ENCODE measurements at places on chromosomes 1 and 21. TPM values are rescaled to one million over a fixed set of nuclear protein-coding genes. Genes with fewer than 3 reads are reported as not detected.
A peak's percentile ranks its signal among the peaks of the same experiment; 100 is the strongest.

The OR14K1 gene
- not detected for total RNA-seq

The AQP10 gene
- total RNA-seq, result not detected

The LMX1A gene
- not detected for total RNA-seq

The RPF1 gene
- 13.7 TPM for total RNA-seq

The PADI4 gene
- total RNA-seq, result 1.1 TPM

The UTS2 gene
- not detected for total RNA-seq

The NHLH2 gene
- total RNA-seq, result not detected

The E2F2 gene
- 0.98 TPM for total RNA-seq

The BTBD19 gene
- total RNA-seq, result 4.3 TPM

GRCh38 chr1:42043182-42043581, 110.0 kb upstream of the GUCA2B start:
- H3K27ac ChIP-seq, result no peak overlapping the region
- H3K4me3 ChIP-seq, result no peak overlapping the region
- H3K4me1 ChIP-seq, result no peaks in the 10 kb centered on the region
- DNase-seq, result no peak

GRCh38 chr1:238648751-238649150, 737.6 kb upstream of the CHRM3 start:
- no peaks in the 10 kb centered on the region for H3K4me1 ChIP-seq
- H3K36me3 ChIP-seq, result no peaks in the 10 kb centered on the region
- H3K27ac ChIP-seq, result no peak overlapping the region
- H3K27me3 ChIP-seq, result no peaks in the 10 kb centered on the region

DNA sequence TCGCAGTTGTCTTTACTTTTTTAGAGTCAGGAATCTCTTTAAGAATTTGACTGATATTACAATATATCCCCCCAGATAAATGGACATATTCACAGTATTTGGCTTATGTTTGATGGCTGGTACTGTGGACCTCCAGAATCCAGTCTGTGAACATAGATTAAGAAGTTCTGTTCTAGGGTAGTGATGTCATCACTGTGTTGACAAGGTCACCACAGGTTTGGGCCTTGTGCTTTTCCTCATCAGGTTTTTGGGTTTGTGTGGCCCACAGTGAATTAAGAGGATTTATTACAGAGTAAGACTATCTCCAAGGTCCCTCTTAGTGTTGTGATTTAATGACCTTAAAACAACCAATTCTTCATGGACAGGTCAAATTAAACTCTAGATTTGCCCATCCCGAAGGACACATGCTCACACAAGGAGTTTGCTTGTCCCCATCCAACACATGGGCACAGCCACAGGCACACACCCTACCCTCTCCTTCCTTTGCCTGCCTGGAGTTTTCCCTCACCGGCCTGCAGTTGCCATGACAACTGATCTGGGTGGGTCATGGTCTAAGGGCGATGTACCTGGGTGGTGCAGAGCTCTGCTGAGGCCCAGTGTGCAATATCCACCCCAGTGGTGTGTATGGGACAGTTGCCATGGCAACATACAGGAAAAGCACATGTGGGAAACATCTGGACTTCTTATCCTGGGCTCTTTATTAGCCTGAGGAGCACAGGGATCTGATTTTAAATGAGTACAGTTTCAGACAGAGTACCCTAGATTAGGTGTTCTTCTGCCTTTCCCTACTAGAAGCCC, 98.6 kb downstream of the NAV1 start:
- H3K27ac ChIP-seq, result no peak overlapping the region
- no peak for DNase-seq
- no peak overlapping the region for H3K4me3 ChIP-seq
- no peaks in the 10 kb centered on the region for H3K4me1 ChIP-seq

GRCh38 chr21:41768437-41769042, 1.7 kb upstream of the RIPK4 start:
- H3K4me3 ChIP-seq, result peak overlapping the region; percentile 65
- H3K4me1 ChIP-seq, result peaks cover 22% of the 10 kb centered on the region
- DNase-seq, result peak; percentile 88
- H3K27ac ChIP-seq, result peak overlapping the region; percentile 82
- H3K36me3 ChIP-seq, result no peaks in the 10 kb centered on the region
- no peaks in the 10 kb centered on the region for H3K27me3 ChIP-seq

- H3K27me3 ChIP-seq, result no peaks in the 10 kb centered on the region
- no peak overlapping the region for H3K27ac ChIP-seq
- no peak overlapping the region for H3K4me3 ChIP-seq
Measured at GRCh38 chr1:63935143-63935542, 161.3 kb downstream of the ROR1 start.

- no peak overlapping the region for H3K27ac ChIP-seq
- H3K27me3 ChIP-seq, result no peaks in the 10 kb centered on the region
- H3K4me1 ChIP-seq, result no peaks in the 10 kb centered on the region
- no peak overlapping the region for H3K4me3 ChIP-seq
- no peaks in the 10 kb centered on the region for H3K36me3 ChIP-seq
Measured at GRCh38 chr1:157000686-157001085, 44.9 kb downstream of the ARHGEF11 start.

- H3K4me1 ChIP-seq, result no peaks in the 10 kb centered on the region
- H3K27ac ChIP-seq, result no peak overlapping the region
- no peaks in the 10 kb centered on the region for H3K27me3 ChIP-seq
- H3K36me3 ChIP-seq, result no peaks in the 10 kb centered on the region
- H3K4me3 ChIP-seq, result no peak overlapping the region
Measured at GRCh38 chr1:98674075-98674781, 12.7 kb downstream of the SNX7 start.

DNA sequence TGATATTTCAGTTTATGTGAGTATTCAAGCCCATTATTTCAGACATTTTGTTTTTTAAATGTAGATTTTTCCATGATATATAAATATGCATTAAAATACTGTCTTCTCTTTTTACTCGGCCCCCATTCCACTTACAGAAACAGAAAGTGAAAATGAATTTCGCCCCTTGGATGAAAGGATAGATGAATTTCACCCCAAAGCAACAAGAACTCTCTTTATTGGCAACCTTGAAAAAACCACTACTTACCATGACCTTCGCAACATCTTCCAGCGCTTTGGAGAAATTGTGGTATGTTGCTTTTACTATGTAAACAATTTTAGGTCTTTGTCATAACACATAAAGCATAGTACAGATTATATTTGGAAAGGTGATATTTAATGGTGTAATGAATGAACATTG, 59.9 kb downstream of the ZBTB17 start:
- peaks cover 5% of the 10 kb centered on the region for H3K36me3 ChIP-seq
- no peak overlapping the region for H3K4me3 ChIP-seq
- H3K27ac ChIP-seq, result no peak overlapping the region
- no peaks in the 10 kb centered on the region for H3K4me1 ChIP-seq
- DNase-seq, result no peak

DNA sequence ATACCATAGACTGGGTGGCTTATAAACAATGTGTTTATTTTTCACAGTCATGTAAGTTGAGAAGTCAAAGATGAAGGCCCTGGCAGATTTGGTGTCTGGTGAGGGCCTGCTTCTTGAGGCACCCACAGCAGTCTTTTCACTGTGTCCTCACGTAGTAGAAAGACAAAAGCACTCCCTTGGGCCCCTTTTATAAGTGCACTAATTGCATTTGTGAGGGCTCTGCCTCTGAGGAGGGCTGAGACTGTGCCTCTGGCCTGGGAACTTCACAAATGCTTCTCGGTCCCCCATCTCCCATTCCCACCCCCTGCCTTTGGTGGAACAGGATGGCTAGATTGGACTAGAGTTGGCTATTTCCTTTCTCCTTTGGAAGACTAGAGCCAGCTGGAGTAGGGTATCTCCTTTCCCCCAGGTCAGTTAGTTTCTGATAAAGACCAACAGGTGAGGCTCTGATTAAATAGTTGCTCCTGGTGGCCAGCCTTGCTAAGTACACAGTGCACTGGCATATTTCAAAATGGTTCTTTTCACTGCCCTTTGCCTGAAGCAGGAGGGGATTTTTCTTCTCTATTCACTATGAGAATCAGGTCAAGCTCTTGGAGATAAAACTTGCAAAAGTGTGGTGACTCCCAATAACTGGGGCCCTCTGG, 82.9 kb downstream of the PLPPR4 start:
- H3K4me3 ChIP-seq, result no peak overlapping the region
- no peaks in the 10 kb centered on the region for H3K27me3 ChIP-seq
- H3K4me1 ChIP-seq, result no peaks in the 10 kb centered on the region
- no peak for DNase-seq

- no peak overlapping the region for H3K27ac ChIP-seq
- no peaks in the 10 kb centered on the region for H3K4me1 ChIP-seq
- H3K36me3 ChIP-seq, result no peaks in the 10 kb centered on the region
- no peak for DNase-seq
- no peak overlapping the region for H3K4me3 ChIP-seq
Measured at GRCh38 chr1:163745204-163745603, 423.4 kb downstream of the NUF2 start.

- H3K4me3 ChIP-seq, result no peak overlapping the region
- no peak for DNase-seq
- H3K27me3 ChIP-seq, result peaks cover 3% of the 10 kb centered on the region
- no peaks in the 10 kb centered on the region for H3K36me3 ChIP-seq
Measured at GRCh38 chr1:38474738-38475623, 384.6 kb downstream of the RRAGC start.

DNA sequence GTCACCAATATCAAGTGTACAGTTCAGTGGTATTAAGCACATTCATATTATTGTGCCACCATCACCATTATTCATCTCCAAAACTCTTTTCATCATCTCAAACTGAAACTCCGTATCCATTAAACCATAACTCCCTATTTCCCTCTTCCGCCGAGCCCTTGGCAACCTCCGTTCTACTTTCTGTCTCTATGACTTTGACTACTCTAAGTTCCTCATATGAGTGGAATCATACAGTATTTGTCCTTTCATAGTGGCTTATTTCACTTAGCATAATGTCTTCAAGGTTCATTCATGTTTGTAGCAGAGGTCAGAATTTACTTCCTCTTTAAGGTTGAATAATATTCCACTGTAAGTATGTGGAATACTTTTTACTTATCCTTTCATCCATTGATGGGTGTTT, 21.7 kb downstream of the SELP start:
- no peaks in the 10 kb centered on the region for H3K27me3 ChIP-seq
- H3K36me3 ChIP-seq, result no peaks in the 10 kb centered on the region
- H3K4me1 ChIP-seq, result no peaks in the 10 kb centered on the region

GRCh38 chr1:171922999-171923398, 81.7 kb downstream of the DNM3 start:
- H3K4me1 ChIP-seq, result no peaks in the 10 kb centered on the region
- no peak for DNase-seq
- no peak overlapping the region for H3K27ac ChIP-seq
- H3K27me3 ChIP-seq, result no peaks in the 10 kb centered on the region

- no peak overlapping the region for H3K27ac ChIP-seq
- H3K27me3 ChIP-seq, result no peaks in the 10 kb centered on the region
- H3K4me3 ChIP-seq, result no peak overlapping the region
- peaks cover 8% of the 10 kb centered on the region for H3K36me3 ChIP-seq
- no peaks in the 10 kb centered on the region for H3K4me1 ChIP-seq
Measured at GRCh38 chr1:229642376-229642775, 16.3 kb downstream of the URB2 start.

GRCh38 chr1:57258557-57259325, 165.1 kb downstream of the DAB1 start:
- no peaks in the 10 kb centered on the region for H3K36me3 ChIP-seq
- no peaks in the 10 kb centered on the region for H3K4me1 ChIP-seq
- no peak overlapping the region for H3K4me3 ChIP-seq

GRCh38 chr1:1857096-1857703, 33.7 kb downstream of the GNB1 start:
- DNase-seq, result no peak
- peaks cover 12% of the 10 kb centered on the region for H3K4me1 ChIP-seq
- no peak overlapping the region for H3K4me3 ChIP-seq

DNA sequence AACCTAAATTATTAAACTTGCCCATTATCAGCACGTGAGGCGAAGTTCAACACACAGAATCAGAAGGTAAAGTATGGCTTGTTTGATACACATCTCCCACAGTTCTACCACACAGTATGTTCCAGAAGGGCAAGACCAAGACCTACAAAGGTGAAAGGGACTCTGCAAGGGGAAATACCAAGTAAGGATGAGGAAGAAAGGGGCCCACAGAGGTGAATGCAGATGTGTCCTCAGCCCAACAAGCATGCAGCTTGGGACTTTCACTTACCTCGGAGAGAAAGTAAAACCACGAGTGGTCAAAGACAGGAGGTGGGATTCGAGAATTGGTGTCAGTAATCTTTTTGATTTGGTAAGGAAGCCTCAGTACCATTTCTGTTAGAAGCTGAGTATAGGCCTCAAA, 85.8 kb downstream of the UBR4 start:
- no peak for DNase-seq
- H3K36me3 ChIP-seq, result peaks cover 21% of the 10 kb centered on the region
- H3K27ac ChIP-seq, result no peak overlapping the region
- H3K4me1 ChIP-seq, result no peaks in the 10 kb centered on the region
- no peak overlapping the region for H3K4me3 ChIP-seq
- no peaks in the 10 kb centered on the region for H3K27me3 ChIP-seq

DNA sequence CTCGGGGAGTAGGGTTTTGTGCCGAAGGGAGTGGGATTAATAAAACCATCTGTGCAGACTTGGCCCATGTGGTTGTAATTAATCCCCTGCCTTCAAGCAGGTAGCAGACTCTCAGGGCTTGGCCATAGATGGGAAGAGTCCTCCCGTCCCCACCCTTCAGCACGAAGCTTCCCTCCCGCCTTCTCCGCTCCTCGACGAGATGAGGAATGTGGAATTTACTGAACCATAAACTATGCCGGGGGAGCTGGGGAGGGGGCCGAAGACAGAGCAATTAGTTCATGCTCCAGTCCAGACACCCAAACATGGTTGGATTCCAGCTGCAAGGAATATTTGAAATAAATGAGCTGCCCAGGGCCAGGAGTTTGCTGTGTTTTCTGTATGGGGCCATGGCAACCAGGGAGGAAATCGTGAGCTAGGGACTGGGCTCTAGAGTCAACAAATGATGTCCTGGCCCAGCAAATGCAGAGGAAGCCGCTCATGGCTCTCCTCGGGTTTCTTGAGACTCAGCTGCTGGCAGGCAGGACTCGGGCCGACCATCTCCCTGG, 78.8 kb downstream of the SPSB1 start:
- no peak overlapping the region for H3K27ac ChIP-seq
- H3K36me3 ChIP-seq, result peaks cover 15% of the 10 kb centered on the region
- no peaks in the 10 kb centered on the region for H3K27me3 ChIP-seq
- no peak overlapping the region for H3K4me3 ChIP-seq

DNA sequence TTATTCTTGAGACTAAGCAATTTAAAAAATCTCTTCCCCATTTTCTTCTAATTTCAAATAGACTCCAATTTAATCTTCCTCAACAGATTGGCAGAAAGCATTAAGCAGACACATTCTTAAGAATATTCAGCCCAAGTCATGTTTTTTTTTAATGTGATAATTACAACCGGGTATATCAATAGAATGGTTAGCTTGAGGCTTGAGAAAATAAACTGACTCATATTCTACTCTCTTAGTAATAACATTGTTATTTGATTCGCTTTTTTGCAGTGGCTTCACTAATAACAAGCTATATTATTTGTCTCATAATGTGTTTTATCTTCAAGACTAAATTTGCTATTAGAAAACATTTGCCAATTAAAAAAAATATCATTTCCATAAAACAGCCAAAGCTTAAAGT, 488.6 kb upstream of the RGS18 start:
- no peaks in the 10 kb centered on the region for H3K27me3 ChIP-seq
- no peaks in the 10 kb centered on the region for H3K36me3 ChIP-seq
- H3K27ac ChIP-seq, result no peak overlapping the region
- no peak for DNase-seq
- H3K4me1 ChIP-seq, result no peaks in the 10 kb centered on the region
- H3K4me3 ChIP-seq, result no peak overlapping the region

GRCh38 chr21:34857122-34857713, 188.4 kb downstream of the CLIC6 start:
- H3K27me3 ChIP-seq, result no peaks in the 10 kb centered on the region
- no peaks in the 10 kb centered on the region for H3K4me1 ChIP-seq
- H3K4me3 ChIP-seq, result no peak overlapping the region
